NCI-H1105 (cell line): ENCODE measurements at places on chromosomes 4 and X.

DNA sequence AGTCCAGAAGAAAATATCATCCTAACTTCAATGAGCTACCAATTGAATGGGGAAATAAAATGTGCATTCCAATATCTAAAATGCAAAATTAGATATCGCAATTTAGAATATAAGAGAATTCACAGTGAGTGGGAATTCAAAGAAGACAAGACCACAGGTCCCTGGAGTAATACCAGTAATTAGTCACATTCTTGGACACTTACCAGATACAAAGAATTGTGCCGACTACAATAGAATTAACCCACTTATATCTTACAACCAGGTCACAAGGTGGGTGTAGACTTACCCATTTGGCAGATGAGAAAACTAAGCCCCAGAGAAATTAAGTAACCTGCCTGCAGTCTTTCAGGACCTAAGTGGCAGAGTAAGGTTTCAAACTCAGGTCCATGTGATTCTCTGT, 84.3 kb upstream of the C1QTNF7 start:
- no peak for DNase-seq

- no peak for DNase-seq
Observed at GRCh38 chrX:120612086-120612485, 8.2 kb downstream of the MCTS1 start.

DNA sequence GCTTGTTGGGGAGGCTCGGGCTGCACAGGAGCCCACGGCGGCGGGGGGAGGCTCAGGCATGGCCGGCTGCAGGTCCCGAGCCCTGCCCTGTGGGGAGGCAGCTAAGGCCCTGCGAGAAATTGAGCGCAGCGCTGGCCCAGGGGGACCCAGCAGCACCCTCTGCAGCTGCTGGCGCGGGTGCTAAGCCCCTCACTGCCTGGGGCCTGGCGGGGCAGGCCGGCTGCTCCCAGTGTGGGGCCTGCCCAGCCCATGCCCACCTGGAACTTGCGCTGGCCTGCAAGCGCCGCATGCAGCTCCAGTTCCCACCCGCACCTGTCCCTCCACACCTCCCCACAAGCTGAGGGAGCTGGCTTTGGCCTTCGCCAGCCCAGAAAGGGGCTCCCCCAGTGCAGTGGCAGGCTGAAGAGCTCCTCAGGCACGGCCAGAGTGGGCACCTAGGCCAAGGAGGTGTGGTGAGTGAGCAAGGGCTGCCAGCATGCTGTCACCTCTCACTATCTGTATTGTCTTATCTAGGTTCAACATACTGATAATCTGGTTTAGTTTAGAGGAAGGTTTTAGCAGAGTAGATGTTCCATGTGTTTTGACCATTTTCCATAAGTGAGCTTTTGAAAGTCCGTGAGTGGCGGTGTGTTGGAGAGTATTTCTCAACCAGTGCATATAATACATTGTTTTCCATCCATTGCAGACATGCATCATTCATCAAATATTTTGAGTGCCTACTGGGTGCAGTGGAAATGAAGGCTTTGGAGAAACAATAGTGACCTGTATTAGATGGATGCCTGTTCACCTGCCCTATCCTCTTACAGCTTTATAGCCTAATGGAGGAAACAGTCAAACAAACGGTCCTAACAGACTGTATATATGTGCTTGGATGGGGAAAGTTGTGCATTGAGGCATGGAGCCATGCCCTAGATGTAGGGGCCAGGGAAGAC, 13.1 kb downstream of the PI4K2B start:
- no peak for DNase-seq

- DNase-seq: no peak
Observed at GRCh38 chrX:16953606-16954211, 7.3 kb downstream of the REPS2 start.

GRCh38 chrX:21940356-21940829, at the start of gene SMS:
TSS of gene SMS (plus strand) at chrX:21940709. CDS start at chrX:21940825, 116 bp downstream.
- DNase-seq: peak; percentile 68

- DNase-seq: no peak
Observed at GRCh38 chr4:127445471-127445870, 187.3 kb upstream of the INTU start.

DNA sequence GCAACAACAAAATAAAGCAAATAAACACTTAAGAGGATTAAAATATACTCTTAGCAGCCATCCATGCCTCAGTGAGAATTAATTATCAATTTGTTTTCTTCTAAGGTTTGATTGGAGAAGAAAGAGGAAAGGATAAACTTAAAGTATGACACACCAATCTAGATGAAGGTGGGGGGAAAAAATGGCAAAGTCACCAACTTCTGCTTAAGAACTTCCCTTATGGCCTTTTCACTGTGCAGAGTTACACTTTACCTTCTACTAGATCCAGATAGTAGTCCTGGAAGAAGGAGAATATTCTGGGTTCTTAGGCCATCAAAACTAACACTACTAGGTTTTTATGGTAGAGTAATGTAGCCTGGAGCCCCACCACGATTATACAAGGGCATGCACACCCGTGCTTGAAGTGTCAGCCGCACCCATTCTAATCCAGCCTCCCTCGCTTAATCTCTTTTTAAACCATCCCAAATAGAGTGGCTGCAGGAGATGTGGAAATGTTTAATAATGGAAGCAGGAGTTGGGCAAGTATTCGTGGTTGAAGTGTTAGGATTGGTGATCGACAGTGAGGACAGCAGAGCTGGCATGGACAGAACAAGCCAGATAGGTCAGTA, 14.1 kb downstream of the ENPEP start:
- DNase-seq: no peak

DNA sequence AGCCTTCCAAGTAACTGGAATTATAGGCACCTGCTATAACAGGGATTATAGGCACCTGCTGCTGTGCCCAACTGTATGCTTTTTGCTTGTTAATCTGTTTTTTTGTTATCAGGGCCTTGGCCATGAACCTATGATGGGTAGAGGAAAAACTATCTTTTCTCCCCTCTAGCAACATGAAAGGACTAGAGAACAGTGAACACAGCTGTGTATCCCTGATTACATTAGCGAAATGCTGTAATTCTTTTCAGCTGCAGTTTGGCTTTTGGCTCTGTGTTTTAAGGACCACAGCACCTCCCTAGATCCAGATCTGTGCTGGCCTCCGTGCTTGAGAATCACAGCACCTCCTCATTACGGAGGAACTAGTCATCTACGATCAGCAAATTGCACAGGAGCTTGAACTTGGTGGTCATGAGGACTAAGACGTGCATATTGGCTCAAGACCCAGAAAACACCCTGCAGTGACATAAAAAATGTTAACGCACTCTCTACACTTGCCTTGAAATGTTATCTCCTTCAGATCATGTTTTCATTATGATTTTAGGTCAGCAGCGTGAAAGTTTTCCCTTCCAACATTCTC, 57.7 kb upstream of the S100G start:
- DNase-seq: no peak

DNA sequence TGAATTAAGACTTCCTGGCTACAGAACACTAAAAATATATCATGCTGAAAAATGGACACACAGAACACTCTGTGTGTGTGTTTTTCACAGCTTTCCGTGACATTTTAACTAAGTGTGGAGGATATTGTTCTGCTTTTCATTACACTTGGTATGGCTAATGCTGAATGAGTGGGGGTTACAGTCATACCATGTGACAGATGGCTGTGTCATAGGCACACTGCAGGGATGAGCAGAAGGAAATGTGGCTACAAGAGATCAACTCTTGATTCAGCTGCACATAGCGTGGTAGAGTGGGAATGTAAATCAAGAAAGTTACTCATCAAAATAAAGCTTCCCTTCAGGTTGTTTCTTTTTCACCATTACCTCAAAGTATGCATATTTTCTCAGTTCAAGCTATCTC, 669.8 kb downstream of the IQCM start:
- DNase-seq: no peak

DNA sequence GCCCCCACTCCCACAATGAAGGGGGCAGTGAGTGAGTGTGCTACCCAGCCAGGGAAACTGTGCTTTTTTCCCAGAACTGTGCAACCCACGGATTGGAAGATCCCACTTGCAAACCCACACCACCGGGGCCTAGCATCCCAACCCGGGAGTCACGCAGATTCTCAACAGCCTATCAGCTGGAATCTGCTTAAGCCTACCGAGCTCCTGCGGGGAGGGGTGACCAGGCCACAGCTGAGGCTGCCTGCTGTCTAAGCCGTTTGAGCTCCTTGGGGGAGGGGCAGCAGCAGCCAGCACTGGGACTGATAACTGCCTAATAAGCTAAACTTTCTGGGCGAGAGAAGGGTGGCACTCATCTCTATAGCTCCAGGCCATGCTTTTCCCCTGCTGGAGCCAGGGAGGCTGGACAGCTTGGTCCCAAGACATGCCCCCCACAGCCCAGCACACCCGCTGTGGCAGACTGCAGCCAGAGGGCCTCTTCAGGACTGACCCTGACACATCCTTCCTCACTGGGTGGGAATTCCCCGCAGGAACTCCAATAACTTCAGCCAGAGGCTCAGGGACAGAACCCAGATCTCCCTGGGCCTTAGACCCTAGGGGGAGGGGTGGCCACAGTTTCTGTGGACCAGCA, 161.3 kb upstream of the MAGEB18 start:
- DNase-seq: no peak

DNA sequence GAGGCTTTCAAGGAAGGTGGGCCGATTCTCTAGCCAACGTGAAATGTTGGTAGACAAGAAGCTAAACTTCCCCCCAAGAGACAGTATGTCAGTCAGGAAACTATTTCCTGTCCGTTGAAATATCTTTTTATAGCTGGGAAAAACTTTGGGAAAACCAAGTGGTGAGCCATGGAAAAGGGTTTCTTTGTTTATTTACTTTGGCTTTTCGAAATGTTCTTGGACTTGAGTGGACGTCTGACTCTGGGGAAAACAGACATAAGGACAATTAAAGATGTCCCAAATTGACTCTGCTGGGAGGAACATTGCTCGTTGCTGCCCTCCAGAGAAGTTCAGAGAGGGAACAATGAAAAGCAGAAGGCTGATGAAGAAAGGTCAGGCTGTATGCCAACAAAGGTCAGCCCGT, 295.4 kb downstream of the RAPGEF2 start:
- no peak for DNase-seq
